ENCODE measurements at places on chromosomes 5 and 9.

DNA sequence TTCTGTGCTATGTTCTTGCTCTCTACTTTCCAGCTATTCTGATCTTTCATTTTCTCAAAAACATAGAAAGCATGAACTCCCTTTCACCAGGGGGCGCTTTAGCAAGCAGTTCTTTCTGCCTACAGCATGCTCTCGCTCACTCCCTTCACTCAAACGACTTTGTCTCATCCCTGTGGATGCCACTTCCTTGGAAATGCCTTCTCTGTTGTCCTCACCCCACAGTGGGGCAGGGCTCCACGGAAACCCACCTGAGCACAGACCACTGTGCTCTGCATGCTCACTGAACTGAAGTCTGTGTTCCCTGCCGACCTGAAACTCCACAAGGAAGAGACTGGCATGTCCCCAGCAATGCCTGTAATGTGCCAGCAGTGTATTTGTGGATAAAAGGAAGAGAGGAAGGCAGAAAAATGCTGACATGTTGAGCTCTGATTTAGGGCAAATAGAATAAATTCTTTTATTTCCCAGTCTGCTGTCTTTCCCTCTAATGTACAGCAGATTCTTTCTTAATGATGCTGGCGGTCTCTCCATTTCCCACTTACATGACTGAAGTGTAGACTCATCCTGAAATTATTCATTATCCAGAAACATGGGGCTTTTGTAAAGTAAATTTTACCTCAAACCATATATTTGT lies 4.9 kb upstream of the ROR2 start:
- peaks cover 31% of the 10 kb centered on the region for H3K27me3 ChIP-seq
- no peak for DNase-seq
- no peaks in the 10 kb centered on the region for H3K4me1 ChIP-seq
- H3K27ac ChIP-seq = no peak overlapping the region
- H3K4me3 ChIP-seq = no peak overlapping the region

DNA sequence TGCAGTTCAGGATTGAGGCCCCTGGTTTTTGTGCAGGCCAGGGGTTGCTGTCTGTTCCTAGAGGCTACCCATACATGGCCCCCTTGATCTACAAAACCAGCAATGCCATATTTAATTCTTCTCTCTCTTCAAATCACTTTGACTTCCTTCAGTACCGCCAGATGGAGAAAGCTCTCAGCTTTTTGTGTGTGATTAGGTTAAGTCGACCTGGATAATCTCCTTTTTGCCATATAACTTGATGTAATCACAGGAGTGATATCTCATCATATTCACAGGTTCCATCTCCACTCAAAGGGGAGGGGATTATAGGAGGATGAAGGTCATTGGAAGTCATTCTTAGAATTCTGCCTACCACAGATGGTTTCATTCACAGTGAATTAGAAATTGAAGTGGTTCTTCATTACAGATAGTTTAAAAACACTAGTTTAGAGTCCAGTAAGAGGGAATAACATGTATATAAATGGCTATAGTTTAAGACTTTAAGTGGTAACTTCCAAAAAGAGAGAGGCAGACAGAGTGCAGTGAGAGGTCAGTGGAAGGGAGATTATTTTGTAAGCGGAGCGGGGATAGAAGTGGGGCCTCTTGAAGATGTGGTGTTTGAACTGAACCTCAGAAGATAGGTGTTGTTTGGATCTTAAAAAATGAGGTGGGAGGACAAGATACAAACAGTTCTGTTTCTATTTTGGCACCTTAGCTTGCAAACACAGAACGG lies 85.9 kb downstream of the GALNT10 start:
- no peak for DNase-seq
- no peaks in the 10 kb centered on the region for H3K36me3 ChIP-seq
- peaks cover 29% of the 10 kb centered on the region for H3K4me1 ChIP-seq
- no peak overlapping the region for H3K4me3 ChIP-seq
- peak overlapping the region; percentile 25 for H3K27ac ChIP-seq

DNA sequence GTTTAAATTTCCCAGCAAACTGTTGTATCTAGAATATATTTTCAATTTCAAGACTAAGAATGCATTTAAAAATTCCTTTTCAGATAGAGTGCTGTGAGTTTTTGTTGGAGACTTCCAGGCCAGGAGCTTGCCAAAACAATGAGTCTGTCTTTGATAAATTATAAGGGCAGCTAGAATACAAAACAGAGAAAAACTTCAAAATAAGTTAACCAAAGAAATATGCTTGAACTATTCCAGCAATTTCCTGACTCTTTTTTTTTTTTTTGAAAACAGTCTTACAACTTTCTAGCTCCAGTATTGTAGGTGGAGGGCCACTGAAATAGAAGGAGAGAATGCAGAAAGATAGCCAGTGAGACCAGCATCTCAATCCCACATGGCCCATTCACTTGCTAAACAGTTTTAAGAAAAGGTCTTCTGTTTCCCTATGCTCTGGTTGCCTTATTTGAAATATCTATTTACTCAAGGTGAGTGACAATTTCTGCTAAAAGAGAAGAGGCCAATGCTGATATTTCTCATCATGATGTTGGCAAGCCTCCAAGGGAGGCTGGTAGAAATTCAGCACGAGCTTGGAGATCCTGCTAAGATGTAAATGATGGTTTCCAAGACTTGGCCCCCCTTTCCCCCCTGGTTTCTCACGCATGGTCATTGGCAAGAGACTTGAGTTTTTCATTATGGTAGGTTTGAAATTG lies 103.2 kb downstream of the USP20 start:
- H3K4me3 ChIP-seq = no peak overlapping the region
- H3K36me3 ChIP-seq = no peaks in the 10 kb centered on the region
- peak overlapping the region; percentile 1 for H3K27ac ChIP-seq
- no peaks in the 10 kb centered on the region for H3K27me3 ChIP-seq
- H3K4me1 ChIP-seq = no peaks in the 10 kb centered on the region
- DNase-seq = no peak

DNA sequence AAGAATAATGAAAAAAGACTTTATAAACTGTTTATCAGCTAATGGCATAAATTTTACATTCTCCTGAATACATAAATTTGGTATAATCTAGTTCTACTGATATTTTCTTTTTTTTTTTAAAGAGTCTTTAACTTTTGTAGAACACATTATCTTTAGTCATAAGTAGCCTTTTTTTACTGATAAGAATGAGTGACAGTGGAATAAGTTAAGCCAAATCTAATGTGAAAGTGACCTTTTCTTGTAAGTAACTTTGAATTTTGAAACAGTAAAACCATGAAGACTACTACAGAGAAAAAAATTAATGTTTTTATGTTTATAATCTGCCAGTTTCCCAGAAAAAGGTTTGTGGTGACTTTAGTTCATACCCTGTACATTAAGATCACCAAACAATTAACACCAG lies 13.7 kb downstream of the CEP78 start:
- H3K4me1 ChIP-seq = no peaks in the 10 kb centered on the region
- no peak overlapping the region for H3K4me3 ChIP-seq
- DNase-seq = no peak
- no peak overlapping the region for H3K27ac ChIP-seq
- peaks cover 53% of the 10 kb centered on the region for H3K36me3 ChIP-seq

- no peaks in the 10 kb centered on the region for H3K27me3 ChIP-seq
- H3K27ac ChIP-seq = peak overlapping the region; percentile 57
- no peaks in the 10 kb centered on the region for H3K36me3 ChIP-seq
- H3K4me3 ChIP-seq = no peak overlapping the region
Observed at GRCh38 chr9:77514886-77515711, 133.0 kb downstream of the GNA14 start.

- peaks cover under 1% of the 10 kb centered on the region for H3K4me1 ChIP-seq
- no peaks in the 10 kb centered on the region for H3K36me3 ChIP-seq
- H3K4me3 ChIP-seq = no peak overlapping the region
- H3K27ac ChIP-seq = no peak overlapping the region
- no peaks in the 10 kb centered on the region for H3K27me3 ChIP-seq
Observed at GRCh38 chr5:72602696-72603685, 95.8 kb upstream of the ZNF366 start.

GRCh38 chr5:36692791-36693763 lies 86.7 kb downstream of the SLC1A3 start:
- H3K27ac ChIP-seq = peak overlapping the region; percentile 49
- peaks cover 6% of the 10 kb centered on the region for H3K27me3 ChIP-seq
- DNase-seq = peak; percentile 79
- peak overlapping the region; percentile 39 for H3K4me3 ChIP-seq

DNA sequence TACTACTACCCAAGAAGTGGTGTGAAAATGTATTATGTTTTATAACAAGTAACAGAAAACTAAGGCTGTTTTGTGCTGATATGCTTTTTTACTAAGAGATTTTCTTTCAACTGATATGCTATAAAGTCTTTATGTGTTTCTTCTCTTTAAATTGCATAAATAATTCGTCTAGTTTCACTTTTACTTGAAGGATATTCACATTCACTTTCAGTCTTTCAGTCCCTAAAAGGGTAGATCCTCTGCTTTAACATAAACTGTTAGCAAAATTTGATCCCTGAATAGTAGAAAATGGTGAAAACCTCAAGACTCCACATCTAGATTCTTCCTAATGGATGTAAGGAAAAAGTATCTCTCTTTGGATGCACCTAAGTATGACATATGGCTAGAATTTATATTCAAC lies 69.0 kb upstream of the FST start:
- DNase-seq = no peak
- H3K4me1 ChIP-seq = no peaks in the 10 kb centered on the region
- no peaks in the 10 kb centered on the region for H3K36me3 ChIP-seq
- H3K27me3 ChIP-seq = no peaks in the 10 kb centered on the region
- no peak overlapping the region for H3K4me3 ChIP-seq
- no peak overlapping the region for H3K27ac ChIP-seq

GRCh38 chr9:82247318-82247717 lies 258.7 kb downstream of the SPATA31D1 start:
- peak; percentile 16 for DNase-seq
- H3K36me3 ChIP-seq = no peaks in the 10 kb centered on the region

DNA sequence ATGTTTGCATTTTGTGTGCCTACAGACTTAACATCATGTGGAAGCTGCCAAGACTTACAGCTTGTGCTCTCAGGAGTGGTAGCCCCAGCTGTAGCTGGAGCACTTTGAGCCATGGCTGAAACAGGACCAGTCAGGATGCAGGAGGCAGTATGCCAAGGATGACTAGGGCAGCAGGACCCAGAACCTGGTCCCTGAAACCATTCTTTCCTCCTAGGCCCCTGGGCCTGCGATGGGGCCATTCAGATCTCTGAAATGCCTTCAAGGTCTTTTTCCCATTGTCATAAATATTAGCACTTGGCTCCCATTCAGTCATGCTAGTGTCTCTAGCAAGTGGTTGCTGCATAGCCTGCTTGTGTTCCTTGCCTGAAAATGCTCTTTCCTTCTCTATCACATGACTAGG lies 29.6 kb upstream of the VLDLR start:
- H3K27me3 ChIP-seq = no peaks in the 10 kb centered on the region
- H3K4me3 ChIP-seq = no peak overlapping the region
- no peaks in the 10 kb centered on the region for H3K4me1 ChIP-seq
- H3K27ac ChIP-seq = no peak overlapping the region

- no peaks in the 10 kb centered on the region for H3K27me3 ChIP-seq
- DNase-seq = no peak
Observed at GRCh38 chr9:85559526-85559925, 182.2 kb downstream of the AGTPBP1 start.

DNA sequence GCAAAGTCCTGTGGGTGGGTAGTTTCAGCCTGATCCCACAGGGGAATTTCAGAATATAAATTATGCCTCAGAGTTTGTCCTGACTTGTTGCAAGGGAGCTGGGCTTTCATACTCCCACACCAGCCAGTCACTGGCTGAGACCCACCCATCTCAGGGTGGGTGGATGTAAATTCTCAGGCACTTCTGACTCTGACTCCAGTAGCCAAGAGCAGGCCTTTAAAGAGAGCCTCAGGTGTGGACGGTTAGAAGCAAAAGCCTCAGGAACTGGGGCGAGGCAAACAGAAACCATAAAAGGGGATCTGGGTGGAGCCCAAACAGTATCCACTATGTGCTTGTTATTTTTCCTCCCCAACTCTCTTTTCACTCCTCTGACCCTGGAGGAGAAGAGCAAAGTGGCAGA lies 28.6 kb upstream of the FBXW11 start:
- no peak overlapping the region for H3K4me3 ChIP-seq
- H3K27ac ChIP-seq = no peak overlapping the region
- DNase-seq = no peak
- no peaks in the 10 kb centered on the region for H3K27me3 ChIP-seq

GRCh38 chr5:107869438-107870115 lies 198.8 kb upstream of the EFNA5 start:
- H3K27ac ChIP-seq = no peak overlapping the region
- H3K36me3 ChIP-seq = no peaks in the 10 kb centered on the region
- H3K4me1 ChIP-seq = no peaks in the 10 kb centered on the region
- no peak for DNase-seq
- H3K27me3 ChIP-seq = no peaks in the 10 kb centered on the region
- no peak overlapping the region for H3K4me3 ChIP-seq

GRCh38 chr9:124454296-124454695 lies 4.0 kb downstream of the ADGRD2 start:
- H3K27me3 ChIP-seq = peaks cover 53% of the 10 kb centered on the region
- H3K4me1 ChIP-seq = peaks cover 9% of the 10 kb centered on the region
- H3K4me3 ChIP-seq = no peak overlapping the region
- DNase-seq = no peak
- no peaks in the 10 kb centered on the region for H3K36me3 ChIP-seq

All from heart right ventricle (tissue), 16 donors.